ENCODE measurements at places on chromosomes 3 and 15. TPM values are rescaled to one million over a fixed set of nuclear protein-coding genes. Genes with fewer than 3 reads are reported as not detected.

- H3K27me3 ChIP-seq = peaks cover 6% of the 10 kb centered on the region
- H3K4me3 ChIP-seq = no peak overlapping the region
- no peak for DNase-seq
- no peak overlapping the region for H3K27ac ChIP-seq
Observed at GRCh38 chr3:105480768-105481167, 114.1 kb downstream of the ALCAM start.

DNA sequence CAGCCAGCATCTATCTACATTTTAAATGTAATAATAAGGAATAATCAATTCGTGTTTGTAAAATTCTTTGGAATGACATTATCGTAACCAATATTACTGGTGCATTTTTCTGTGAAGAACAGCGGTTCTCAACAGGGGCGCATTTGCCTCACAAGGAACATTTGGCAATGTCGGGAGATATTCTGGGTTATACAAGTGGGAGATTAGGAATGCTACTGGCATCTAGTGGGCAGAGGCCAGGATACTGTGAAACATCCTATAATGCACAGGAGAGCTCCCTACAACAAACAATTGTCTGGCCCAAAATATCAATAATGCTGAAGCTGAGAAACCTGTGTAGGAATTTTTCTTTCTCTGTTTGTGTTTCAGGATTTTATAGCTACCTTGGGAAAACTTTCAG lies 25.0 kb downstream of the ACP3 start:
- DNase-seq = no peak
- peaks cover 3% of the 10 kb centered on the region for H3K4me1 ChIP-seq
- H3K36me3 ChIP-seq = no peaks in the 10 kb centered on the region
- H3K27ac ChIP-seq = no peak overlapping the region
- no peak overlapping the region for H3K4me3 ChIP-seq

- no peak overlapping the region for H3K27ac ChIP-seq
- DNase-seq = peak; percentile 32
- H3K4me3 ChIP-seq = no peak overlapping the region
- H3K36me3 ChIP-seq = no peaks in the 10 kb centered on the region
Observed at GRCh38 chr3:152021951-152022461, 148.6 kb downstream of the SUCNR1 start.

DNA sequence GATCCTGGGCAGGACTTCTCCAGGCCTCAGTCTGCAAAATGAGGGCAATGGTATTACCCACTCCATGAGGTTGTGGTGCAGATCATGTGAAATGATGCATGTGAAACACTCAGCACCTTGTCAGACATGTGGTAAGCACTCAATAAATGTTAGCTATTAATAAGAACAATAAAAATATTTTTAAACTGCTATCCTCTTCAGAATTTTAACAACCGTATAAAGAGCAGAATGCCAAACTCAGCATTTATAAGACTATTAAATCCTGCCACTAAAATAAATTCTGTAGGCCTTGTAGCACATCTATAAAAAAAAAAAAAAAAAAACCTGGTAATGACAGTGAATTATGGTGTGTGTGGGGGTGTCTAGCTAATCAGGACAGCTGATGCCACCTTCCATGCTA lies 213.9 kb upstream of the UMPS start:
- no peaks in the 10 kb centered on the region for H3K4me1 ChIP-seq
- no peak for DNase-seq
- H3K27ac ChIP-seq = no peak overlapping the region
- peaks cover 14% of the 10 kb centered on the region for H3K27me3 ChIP-seq

GREM1 gene
- total RNA-seq = not detected

ROPN1 gene
- not detected for total RNA-seq

IMPG2 gene
- 0.05 TPM for total RNA-seq

C2CD4A gene
- total RNA-seq = 0.27 TPM

DNA sequence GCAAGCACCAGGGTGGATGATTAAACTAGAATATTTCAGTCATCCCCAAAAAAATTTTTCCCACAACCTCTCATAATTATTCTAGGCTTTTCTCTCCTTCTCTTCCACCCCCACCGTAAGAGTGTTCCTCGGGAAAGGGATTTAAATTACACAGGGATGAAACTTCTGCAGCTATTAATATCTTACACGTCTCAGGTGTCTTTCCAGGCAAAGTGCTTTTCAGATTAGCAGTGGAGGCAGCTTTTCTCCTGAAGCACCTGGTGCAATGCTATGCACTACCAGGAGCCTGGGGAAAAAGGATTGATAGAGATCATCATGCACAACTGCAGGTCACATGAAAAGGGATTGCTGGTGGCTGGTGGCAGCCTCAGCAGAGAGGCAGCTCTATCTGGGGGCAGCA lies 250.4 kb downstream of the NTRK3 start:
- no peak overlapping the region for H3K4me3 ChIP-seq
- H3K27ac ChIP-seq = no peak overlapping the region
- no peak for DNase-seq
- no peaks in the 10 kb centered on the region for H3K27me3 ChIP-seq
- H3K36me3 ChIP-seq = no peaks in the 10 kb centered on the region
- no peaks in the 10 kb centered on the region for H3K4me1 ChIP-seq

PLSCR5 gene
- total RNA-seq = not detected

GRCh38 chr3:24294150-24294549 lies 200.5 kb downstream of the THRB start:
- H3K36me3 ChIP-seq = no peaks in the 10 kb centered on the region
- no peaks in the 10 kb centered on the region for H3K4me1 ChIP-seq
- no peak overlapping the region for H3K27ac ChIP-seq
- DNase-seq = no peak
- H3K4me3 ChIP-seq = no peak overlapping the region

NANOGP8 gene
- not detected for total RNA-seq

- H3K27me3 ChIP-seq = peaks cover 8% of the 10 kb centered on the region
- H3K27ac ChIP-seq = no peak overlapping the region
- H3K4me3 ChIP-seq = no peak overlapping the region
- no peaks in the 10 kb centered on the region for H3K36me3 ChIP-seq
Observed at GRCh38 chr3:169390271-169390670, 273.2 kb downstream of the MECOM start.

TRPM1 gene
- not detected for total RNA-seq

DNA sequence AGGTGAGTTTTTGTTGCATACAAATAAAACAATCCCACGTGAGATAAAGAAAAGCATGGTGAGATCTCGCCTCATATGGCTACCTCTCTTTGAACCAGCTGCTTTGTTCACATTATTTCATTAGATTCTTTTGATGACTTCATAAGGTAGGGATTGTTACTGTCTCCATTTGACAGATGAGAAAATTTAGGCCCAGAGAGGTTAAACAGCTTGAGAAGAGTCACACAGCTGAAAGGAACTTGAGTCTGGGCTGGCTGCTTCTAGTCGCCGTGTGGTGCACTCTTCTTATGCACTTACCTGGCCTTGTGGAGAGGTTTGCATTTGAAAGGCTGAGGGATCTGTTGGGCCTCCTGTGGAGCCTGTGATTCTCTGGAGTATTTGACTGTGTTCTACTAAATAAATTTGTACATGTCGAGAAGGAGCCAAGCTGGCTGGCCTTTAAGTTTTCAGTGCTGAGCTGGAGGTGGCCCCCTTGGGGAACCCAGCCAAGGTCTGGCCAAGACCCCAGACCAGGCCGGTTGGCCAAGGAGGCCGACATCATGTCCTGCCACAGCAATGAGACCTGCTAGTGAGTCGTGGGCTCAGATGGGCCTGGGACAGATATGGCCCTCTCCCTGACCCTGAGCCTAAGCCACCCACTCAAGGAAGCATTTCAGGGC lies 125.1 kb downstream of the SMAD6 start:
- H3K4me3 ChIP-seq = no peak overlapping the region
- no peak for DNase-seq
- no peaks in the 10 kb centered on the region for H3K27me3 ChIP-seq
- H3K4me1 ChIP-seq = no peaks in the 10 kb centered on the region

IL17RB gene
- 0.15 TPM for total RNA-seq

- H3K4me3 ChIP-seq = no peak overlapping the region
- no peak for DNase-seq
- no peak overlapping the region for H3K27ac ChIP-seq
- H3K36me3 ChIP-seq = no peaks in the 10 kb centered on the region
- H3K27me3 ChIP-seq = peaks cover 9% of the 10 kb centered on the region
- H3K4me1 ChIP-seq = no peaks in the 10 kb centered on the region
Observed at GRCh38 chr3:64290161-64290560, 64.9 kb upstream of the PRICKLE2 start.

DNA sequence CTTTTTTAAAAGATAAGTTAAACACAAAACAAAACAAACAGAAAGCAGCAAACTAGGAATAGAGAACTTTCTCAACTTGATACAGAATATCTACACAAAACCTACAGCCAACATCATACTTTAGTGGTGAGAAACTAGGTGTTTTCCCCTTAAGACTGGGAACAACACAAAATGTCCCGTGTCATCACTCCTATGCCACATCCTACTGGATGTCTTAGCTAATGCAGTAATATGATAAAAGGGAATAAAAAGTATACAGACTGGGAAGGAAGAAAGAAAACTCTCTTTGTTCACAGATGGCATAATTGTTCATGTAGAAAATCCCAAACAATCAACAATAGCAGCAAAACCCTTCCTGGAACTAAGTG lies 45.9 kb downstream of the TMEM45A start:
- H3K4me3 ChIP-seq = no peak overlapping the region
- no peak overlapping the region for H3K27ac ChIP-seq
- no peaks in the 10 kb centered on the region for H3K27me3 ChIP-seq
- no peak for DNase-seq
- no peaks in the 10 kb centered on the region for H3K4me1 ChIP-seq

- H3K27ac ChIP-seq = no peak overlapping the region
- no peaks in the 10 kb centered on the region for H3K4me1 ChIP-seq
- no peak overlapping the region for H3K4me3 ChIP-seq
- no peaks in the 10 kb centered on the region for H3K27me3 ChIP-seq
Observed at GRCh38 chr15:83565553-83566159, 88.3 kb upstream of the ADAMTSL3 start.

COL8A1 gene
- total RNA-seq = 0.07 TPM

RPP25 gene
- 3.7 TPM for total RNA-seq

DNA sequence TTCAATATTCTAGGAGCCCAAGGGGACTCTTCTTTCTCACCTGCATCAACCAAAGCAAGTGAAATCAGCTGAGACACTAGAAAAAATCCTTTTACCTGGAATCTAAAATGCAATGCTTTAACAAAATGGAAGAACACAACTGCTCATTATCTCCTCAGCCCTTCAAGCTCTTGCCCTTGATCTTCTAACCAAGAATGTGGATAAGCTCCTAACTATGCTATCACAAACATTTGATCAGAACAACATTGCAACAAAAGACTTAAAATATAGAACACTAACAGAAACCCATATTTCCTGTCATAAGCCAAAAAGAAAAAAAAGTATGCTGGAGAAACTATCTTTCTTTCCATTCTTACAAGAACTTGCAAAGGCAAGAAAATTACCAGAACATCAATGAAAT lies 12.6 kb downstream of the RBM15B start:
- H3K4me3 ChIP-seq = no peak overlapping the region
- H3K4me1 ChIP-seq = peaks cover 25% of the 10 kb centered on the region
- H3K36me3 ChIP-seq = peaks cover 18% of the 10 kb centered on the region
- H3K27me3 ChIP-seq = no peaks in the 10 kb centered on the region
- no peak for DNase-seq
- H3K27ac ChIP-seq = peak overlapping the region; percentile 61

DNA sequence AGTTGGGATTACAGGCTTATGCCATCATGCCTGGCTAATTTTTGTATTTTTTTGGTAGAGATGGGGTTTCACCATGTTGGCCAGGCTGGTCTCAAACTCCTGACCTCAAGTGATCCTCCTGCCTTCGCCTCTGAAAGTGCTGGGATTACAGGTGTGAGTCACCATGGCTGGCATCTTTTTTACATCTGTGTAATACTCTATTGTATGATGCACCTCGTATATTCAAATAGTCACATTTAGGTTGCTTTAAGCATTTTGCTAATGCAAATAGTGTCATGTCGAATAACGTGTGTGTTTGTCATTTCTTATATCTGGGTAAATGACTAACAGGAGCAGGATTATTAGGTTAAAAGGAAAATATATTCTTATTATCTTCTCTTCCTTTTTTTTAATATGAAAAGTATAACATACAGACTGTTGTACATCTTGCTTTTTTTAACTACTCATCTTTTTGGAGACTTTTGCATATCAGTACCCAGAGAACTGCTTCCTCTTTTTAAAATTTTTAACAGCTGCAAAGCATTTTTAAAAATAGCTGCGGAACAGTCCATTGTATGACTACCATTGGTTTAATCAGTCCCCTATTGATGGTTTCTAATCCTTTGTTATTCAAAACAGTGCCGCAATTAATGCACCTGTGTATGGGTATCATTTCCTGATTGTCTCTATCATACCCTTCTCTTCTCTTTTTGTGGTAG lies 13.4 kb downstream of the SCAMP5 start:
- no peak overlapping the region for H3K4me3 ChIP-seq
- no peaks in the 10 kb centered on the region for H3K36me3 ChIP-seq
- peaks cover 7% of the 10 kb centered on the region for H3K4me1 ChIP-seq
- no peaks in the 10 kb centered on the region for H3K27me3 ChIP-seq
- H3K27ac ChIP-seq = no peak overlapping the region

DNA sequence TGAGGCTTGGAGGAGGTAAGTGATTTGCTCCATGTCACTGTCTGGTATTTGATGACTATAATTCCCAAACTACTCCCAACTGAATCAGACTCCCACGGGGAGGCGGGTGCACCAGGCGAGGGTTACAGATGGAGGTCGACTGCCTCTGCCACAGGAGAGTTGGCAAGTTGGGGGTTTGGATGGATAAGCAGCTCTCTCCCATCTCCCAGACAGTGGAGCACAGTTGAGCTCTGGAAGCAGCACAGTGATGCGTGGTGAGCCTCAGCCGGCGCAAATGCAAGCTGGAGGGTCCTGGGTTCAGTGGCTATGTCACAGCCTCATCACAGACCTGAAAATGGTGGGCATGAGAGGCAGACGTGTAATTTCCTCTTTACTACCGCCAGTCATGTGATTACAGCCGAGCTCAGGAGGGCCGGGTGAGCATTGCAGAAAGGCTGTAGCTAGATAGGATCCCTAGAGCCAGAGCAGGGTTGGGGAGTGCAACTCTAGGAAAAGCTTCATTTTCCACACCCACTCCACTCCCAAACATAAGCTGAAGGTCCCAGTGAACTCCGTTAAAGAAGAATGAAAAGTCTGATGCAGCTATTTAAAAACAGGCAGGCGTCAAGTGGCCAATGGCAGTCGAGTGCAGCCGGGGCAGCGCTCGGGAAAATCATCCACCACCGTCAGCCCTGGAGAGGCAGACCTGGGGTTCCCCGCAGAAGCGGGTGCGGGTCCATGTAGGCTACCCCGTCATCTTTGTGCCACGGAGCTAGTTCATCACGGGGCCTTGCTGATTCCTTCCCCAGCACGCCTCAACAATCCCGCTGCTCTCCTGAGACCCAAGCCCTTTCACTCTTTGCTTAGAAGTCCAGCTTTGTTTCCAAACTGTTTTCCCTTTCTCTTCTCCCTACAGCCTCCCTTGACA lies 33.3 kb upstream of the VPS8 start:
- DNase-seq = no peak
- H3K27ac ChIP-seq = no peak overlapping the region
- no peaks in the 10 kb centered on the region for H3K36me3 ChIP-seq

ARL6 gene
- 4.7 TPM for total RNA-seq

POLR2M gene
- 114 TPM for total RNA-seq

- H3K36me3 ChIP-seq = peaks cover 82% of the 10 kb centered on the region
- DNase-seq = no peak
Observed at GRCh38 chr3:158127250-158128219, 17.6 kb downstream of the RSRC1 start.

SCN5A gene
- total RNA-seq = 0.35 TPM

- H3K4me1 ChIP-seq = peaks cover 14% of the 10 kb centered on the region
- no peak overlapping the region for H3K4me3 ChIP-seq
- H3K36me3 ChIP-seq = no peaks in the 10 kb centered on the region
- no peak overlapping the region for H3K27ac ChIP-seq
Observed at GRCh38 chr3:44104043-44104442, 137.6 kb upstream of the TOPAZ1 start.
